ENCODE measurements at places on chromosomes 16 and 17. TPM values are rescaled to one million over a fixed set of nuclear protein-coding genes. Genes with fewer than 3 reads are reported as not detected.

DNA sequence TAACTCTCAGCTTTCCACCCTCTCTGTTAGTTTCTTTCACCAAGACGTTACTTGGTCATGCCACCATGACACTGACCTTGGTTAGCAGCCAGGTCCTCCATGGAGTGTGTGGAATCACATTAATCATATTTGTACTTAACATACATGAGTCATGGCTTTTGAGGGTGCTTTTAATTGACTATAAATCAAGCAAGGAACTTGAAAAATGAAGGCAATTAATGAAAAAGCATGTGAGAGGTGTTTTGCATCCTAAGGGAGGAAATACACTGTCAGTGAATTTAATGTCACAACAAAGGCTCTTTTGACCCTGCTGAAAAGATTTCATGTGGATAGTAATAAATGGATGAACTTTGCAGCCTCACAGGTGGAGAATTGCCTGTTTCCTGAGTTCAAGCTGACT lies 240.7 kb downstream of the CDH13 start:
- DNase-seq = no peak

DNA sequence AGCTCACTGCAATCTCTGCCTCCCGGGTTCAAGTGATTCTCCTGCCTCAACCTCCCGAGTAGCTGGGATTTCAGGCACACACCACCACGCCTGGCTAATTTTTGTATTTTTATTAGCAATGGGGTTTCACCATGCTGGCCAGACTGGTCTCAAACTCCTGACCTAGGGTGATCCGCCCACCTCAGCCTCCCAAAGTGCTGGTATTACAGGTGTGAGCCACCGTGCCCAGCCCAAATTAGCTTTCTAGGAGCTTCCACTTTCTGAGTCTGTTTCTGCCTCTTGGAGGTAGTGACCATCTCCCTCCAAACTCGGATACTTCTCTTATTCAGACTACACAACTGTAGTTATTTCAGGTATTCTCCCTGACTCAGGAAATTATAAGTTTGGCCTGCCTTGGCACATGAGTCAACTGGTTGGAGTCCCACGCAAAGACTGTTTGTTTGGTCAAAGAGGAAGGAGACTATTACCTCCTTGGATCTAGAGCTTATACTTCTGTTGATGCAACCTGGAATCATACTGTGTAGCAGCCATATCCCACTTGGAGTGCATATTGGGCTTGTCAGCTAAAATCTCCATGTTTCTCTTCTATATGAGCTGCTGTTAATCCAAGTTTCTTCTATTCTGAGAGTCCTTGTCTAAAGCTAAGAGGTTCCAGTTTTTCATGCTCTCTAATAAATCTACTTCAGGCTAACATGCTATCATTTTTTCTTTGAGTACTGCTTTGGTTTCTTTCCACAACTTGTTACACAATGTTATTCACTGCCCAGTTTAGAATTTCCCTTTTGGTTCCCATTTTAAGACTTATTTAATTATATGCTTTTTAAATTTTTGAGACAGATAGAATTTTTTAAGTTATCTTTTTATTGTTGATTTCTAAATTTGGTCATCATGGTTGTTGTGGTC lies 7.5 kb downstream of the IL4R start:
- no peak for DNase-seq

- no peak for DNase-seq
Observed at GRCh38 chr16:86431540-86431939, 78.8 kb upstream of the FOXF1 start.

- DNase-seq = peak; percentile 95
Observed at GRCh38 chr17:62819511-62820221, 11.6 kb upstream of the MARCHF10 start.

DNA sequence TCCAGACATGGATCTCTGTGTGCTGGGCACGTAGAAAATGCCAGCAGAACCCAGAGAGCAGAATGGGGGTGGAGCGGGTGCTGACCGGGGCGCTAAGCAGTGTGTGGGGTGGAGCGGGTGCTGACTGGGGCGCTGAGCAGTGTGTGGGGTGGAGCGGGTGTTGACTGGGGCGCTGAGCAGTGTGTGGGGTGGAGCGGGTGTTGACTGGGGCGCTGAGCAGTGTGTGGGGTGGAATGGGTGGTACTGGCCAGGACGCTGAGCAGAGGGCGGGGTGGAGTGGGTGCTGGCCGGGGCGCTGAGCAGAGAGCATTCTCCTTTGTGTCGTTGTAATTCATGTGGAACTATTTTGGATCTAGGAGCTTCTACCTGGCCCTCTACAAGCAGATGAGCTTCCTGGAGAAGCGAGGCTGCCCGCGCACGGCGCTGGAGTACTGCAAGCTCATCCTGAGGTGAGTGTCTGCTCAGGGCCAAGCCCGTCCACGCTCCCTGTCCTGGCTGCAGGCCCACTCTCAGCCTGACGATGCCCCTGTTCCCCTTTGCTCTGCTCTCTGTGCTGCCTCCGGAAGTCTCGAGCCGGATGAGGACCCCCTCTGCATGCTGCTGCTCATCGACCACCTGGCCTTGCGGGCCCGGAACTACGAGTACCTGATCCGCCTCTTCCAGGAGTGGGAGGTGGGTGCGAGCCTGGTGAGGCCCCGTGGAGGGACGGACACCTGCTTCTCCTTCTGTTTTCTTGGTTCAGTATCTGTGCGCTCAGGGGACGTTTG lies 20.3 kb upstream of the MC1R start:
- DNase-seq = no peak

DNA sequence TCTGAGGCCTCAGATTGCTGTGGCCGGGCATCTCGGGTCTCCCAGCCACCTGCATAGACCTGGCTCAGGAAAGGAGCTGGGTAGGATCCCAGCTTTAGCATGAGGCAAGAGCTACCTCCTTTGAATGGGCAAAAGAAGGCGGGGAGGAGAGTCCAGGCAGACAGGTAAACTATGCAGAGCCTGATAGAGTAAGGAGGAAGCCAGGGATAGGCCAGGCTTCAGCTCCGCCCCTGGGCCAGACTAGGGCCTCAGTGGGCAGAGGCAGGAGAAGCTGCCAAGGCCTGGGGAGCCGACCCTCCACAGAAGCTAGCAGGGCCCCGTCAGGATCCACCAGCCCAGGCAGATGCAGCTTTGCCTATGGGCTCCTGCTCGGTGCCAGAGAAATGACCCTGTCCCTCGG lies 22.6 kb upstream of the UBE2G1 start:
- peak; percentile 45 for DNase-seq

GRCh38 chr16:2719328-2720063 lies 528 bp downstream of the PRSS27 start:
- peak; percentile 90 for DNase-seq

DNA sequence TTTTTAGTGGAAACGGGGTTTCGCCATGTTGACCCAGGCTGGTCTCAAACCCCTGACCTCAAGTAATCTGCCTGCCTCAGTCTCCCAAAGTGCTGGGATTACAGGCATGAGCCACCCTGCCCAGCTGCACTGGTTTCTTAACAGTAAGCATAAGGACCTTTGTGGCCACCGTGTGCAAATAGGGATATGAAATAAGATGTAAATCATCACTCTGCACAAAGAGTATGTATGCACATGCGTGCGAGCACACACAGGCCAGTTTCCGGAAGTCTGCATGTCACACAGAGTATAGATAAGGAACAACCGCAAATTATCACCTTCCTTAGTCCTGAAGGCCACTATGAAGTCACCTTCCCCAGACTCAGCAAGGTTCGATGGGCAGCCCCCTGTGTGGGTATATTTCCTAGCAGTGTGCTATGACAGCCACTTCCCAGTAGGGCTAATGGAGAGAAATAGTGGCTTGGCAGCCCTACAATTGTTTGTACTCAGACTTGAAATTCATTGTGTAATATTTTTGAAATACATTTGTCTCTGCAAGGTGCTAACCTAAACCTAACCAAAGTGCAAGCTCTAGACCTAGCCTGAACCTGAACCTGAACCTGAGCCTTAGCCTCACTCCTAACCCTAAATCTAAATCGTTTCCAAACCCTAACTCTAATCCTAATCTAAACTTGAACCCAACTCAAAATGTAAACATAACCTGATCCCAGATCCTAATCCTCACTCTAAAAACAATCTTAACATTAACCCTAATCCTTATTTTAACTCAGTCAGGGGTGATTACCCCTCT lies 48.4 kb upstream of the SKAP1 start:
- DNase-seq = no peak

GRCh38 chr17:17067257-17067656 lies 25.0 kb downstream of the MPRIP start:
- peak; percentile 50 for DNase-seq

DNA sequence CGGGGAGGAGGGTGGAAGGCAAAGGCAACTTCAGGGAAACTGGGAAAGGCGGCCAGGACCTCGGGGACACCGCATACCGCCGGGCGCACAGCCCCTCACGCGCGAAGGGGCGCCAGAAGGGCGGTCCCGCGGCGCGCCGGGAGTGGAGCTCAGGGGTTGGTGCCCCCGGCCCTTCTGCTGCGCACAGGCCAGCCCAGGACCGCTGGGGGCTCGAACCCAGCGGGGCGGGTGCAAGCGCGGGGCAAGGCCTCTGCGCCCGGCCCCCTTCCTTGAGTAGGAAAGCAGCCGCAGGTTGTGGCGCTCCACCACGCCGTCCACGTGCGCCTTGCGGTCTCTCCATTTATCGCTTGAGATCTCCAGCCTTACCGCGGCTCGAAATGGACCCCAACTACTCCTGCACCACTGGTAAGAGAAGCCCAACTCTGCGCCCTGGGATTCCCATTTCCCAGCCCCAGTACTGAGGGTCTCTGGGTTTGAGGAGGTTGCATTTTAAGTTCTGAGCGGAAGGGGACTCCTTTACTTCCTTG lies 3.0 kb upstream of the MT1A start:
- no peak for DNase-seq

- DNase-seq = no peak
Observed at GRCh38 chr17:50310455-50311111, 35.3 kb upstream of the XYLT2 start.

GRCh38 chr17:41919165-41919817 lies 540 bp upstream of the ACLY start:
- DNase-seq = peak; percentile 63

GRCh38 chr17:2027528-2028233 lies 2.3 kb upstream of the DPH1 start:
- DNase-seq = no peak

DNA sequence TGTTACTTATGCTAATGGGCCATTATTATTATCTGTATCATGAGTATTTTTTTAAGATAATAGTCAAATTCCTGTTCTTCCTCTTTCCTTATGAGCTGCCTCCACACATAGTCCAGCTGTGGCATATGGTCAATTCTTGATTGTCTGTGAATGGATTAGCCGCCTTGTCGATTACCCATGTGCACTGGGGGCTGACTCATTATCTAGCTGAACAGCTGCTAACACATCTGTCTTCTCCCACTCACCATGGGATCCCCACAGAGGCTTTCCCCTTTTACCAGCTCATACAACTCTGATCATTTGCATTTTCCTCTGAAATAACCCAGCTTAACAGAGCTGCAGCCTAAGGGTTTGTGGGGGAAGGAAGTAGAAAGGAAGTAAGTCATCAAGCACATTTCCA lies 915.0 kb downstream of the CDH11 start:
- DNase-seq = no peak

DNA sequence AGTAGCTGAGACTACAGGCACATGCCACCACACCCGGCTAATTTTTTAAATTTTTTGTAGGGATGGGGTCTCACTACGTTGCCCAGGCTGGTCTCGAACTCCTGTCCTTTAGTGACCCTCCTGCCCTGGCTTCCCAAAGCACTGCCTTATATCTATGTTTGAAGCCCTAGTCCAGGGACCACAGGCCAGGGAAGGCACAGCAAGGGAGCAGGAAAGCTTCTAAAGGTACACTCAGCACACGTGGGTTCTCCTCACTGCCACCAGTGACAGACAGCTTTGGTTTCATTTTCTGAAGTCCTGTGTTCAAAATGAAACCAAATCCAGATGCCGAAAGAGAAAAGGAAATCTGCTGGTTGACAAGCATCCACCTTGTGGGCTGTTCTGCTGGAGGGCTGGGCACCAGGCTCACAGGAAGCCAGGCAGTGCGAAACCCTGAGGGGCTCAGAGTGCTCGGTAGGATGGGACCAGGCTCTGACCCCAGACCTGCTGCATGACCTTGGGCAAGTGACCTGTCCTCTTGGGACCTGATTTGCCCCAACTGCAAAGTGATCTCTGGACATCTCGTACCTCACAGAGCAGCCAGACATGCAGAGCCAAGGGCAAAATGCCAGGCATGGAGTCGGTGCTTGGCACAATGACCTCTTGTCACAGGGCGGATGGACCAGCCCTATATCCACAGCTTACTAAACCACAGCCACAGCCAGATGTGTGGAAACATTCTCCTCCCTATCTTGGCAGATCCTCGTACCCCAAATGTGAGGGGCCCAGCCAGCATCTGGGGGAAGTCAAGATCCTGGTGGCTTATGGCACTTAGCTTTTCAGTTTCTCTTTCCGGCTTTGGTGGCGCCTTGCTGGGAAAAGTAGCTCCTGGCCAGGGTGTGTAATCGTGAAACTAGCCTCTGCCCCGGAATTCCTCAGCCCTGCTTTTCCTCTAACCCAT lies 2.8 kb upstream of the SOCS1 start:
- no peak for DNase-seq

- DNase-seq = no peak
Observed at GRCh38 chr16:5296176-5296575, 198.6 kb upstream of the EEF2KMT start.

DNA sequence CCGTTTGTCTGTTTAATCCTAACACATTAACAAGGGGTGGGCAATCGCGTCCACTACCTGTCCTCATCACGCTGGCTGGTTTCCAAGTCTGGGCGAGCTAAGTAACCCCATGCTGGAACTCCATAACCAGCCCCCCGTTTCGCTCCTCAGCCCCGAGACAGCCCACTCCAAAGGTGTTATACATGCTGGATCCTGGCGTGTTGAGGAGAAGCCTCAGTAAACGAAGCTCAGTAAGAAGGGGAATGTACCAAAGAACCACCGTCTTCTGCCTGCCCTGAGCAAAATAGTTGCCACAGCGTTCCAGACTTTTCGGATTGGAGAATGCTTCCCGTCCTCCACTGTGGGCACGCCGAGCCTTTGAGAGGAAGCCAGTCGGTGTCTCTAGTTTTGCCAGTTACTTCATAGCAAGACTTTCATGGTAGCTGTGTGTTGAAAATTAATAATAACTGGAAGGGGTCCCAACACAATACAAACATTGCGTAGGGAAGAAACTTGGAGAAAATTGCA lies 16.1 kb upstream of the C17orf78 start:
- DNase-seq = no peak

GRCh38 chr17:14302431-14303099 lies 1.7 kb downstream of the HS3ST3B1 start:
- DNase-seq = peak; percentile 41

FZD2 gene
- 50.5 TPM for total RNA-seq

MILR1 gene
- total RNA-seq = 25.6 TPM

TMEM132E gene
- total RNA-seq = not detected

KRT9 gene
- total RNA-seq = 0.73 TPM

FBXL16 gene
- total RNA-seq = 24.0 TPM

C1QTNF8 gene
- not detected for total RNA-seq
